ENCODE measurements at places on chromosomes 16 and 17.

DNA sequence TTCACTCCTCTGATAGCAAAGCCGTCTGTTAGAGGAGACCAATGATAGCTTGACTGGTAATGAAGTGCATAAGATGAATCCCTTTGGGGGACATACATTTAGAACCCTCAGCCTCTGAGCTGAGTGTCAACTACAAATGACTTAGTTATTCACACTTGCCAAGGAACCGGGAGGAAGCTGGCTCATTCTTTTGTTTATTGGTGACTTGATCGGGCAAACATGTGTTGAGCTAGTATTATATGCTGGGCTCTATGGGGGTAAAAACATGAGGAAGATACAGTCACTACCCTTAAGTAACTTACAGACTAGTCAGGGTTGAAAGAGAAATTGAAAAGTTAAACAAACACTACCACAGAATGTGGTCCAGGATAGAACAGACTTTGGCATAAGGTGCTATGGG lies 3.0 kb downstream of the CCL16 start:
- no peak for DNase-seq

DNA sequence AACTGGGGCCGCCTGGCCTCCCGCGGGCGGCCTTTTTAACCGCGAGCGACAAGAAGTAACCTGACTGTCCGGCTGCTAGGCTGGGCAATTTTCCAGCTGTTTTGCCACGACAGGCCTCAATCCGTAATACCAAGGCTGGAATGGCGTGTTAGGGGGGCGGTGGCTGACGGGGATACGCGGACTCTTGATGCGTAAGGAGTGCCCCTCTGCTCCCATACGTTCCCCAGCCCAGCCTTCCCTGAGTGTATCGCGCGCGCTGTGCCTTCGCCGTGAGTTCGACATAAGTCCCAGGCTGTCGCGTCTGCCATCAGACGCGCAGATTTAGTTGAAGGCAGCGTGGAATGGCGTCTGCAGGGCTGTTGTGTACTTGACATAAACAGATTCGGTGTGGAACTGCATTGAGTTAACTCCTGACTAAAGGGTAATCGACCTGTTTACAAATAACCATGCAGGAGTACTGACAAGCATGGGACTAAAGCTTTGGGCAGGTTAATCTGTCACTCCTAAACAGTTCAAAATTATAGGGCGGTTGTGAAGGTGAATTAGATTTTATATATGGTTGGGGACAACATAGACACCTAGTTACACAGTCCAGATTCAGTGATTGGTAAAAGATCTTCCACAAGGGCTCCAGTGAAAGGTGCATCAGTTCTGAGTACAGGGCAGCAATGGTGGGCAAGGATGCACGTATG lies 16.6 kb upstream of the ERN1 start:
- peak; percentile 32 for DNase-seq

DNA sequence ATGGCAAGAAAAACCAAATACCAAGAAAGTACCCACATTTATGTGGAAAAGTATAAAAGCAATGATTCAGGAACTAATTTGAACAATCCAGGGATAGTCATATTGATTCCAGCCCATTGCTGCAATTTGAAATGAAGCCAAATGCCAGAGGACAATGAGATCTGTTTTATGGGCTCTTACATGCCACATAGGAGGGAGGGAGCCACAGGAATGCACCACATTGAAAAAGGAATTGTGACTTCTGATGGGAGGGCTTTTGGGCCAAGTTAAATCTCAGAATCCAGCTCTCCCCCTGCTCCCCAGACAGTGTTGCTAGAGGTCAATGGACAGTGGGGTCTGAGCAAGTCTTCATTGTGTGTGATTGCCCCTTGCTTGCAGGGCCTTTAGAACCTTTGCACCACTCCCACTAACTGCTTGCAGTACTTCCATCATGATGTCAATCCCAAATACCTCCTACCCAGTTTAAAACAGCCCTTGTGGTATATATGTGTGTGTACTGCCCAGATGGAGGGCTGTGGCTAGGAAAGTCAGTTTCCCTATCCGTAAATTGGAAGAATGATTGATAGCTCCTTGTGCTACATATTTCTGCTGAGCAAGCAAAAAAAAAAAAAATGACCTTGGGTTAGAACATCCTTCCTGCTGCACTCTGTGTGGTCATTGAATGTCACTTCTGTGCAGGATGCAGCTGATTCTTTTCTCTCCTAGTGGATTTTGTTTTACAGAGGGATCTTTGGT lies 406.8 kb downstream of the UTP18 start:
- DNase-seq = no peak

DNA sequence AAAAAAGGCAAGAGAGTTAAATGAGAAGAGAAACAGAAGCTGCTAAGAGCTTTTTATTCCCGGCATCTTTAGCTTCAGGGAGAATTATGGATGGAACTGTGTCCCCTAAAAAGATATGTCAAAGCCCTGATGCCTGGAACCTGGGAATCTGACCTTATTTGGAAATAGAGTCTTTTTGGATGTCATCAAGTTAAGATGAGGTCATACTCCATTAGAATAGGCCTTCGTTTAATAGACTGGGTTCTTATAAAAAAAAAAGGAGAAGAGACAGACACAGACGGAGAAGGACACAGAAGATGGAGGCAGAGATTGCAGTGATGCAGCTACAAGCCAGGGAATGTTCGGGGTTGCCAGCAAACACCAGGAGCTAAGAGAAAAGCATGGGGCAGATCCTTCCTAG lies 24.6 kb downstream of the CACNG4 start:
- DNase-seq = no peak

DNA sequence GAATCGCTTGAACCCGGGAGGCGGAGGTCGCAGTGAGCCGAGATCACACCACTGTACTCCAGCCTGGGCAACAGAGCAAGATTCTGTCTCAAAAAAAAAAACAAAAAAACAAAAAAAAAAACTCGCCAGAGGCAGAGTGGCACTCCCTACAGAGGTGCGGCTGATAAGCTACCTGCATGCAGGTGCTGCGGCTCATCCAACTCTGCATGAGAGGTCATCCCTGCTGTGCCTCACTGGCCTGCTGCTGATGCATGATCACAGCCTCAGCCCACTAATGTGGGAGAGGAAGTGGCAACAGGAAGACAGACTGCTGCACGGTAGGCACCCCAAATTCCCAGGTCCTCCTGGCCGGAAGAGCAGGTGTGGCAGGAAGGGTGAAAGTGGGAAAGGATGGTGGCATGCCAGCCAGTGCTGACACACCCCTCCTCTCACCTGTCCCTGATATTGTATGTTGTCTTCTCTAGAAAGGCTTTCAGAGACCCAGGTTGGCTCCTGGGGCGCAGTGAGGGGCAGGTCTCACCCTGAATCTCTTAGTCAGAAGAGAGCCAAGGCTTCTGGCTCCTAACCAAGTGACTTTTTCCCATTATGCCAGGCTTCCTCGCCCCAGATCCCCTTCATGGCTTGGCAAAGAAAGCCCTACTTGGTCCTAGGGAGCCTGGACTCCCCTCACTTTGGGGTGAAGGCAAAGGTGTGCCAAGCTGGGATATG lies 11.8 kb downstream of the NXPH3 start:
- no peak for DNase-seq

- DNase-seq = no peak
These were observed 531.8 kb upstream of the CDH5 start for GRCh38 chr16:65834688-65835087.

GRCh38 chr17:4879601-4880000 lies 19.7 kb upstream of the C17orf107 start:
- DNase-seq = no peak

DNA sequence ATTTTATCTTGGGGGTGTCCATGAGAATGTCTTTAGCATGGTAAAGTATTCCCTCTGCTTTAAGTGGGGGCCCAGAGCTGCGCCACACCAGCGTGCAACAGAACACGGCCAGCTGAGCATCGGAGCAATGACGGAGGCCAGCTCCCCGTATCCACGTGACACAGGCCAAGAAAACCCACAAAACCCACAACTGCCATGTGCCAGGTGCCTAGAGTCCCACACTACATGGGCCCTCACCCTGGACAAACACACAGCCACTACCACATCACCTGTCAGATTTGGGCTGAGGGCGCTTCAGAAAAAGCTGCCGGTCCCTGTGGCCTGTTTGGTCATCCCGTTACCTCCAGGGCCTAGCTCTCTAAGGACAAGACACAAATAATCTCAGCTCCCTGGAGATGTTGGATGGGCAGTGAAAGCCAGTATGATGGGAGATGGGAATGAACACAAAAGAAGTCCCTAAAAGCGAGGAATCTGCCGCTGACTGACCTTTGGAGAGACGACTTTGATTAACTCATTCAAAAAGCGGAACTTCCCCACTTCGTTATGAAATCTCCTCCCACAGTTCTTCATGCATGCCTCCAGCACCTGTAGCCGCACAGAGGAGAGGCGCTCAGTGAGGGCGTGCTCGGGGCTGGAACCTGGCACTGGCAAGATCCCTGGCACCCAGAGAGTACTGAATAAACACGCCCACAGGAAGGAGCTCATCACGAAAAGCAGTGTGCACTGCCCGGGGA lies 17.1 kb downstream of the GGA3 start:
- no peak for DNase-seq

DNA sequence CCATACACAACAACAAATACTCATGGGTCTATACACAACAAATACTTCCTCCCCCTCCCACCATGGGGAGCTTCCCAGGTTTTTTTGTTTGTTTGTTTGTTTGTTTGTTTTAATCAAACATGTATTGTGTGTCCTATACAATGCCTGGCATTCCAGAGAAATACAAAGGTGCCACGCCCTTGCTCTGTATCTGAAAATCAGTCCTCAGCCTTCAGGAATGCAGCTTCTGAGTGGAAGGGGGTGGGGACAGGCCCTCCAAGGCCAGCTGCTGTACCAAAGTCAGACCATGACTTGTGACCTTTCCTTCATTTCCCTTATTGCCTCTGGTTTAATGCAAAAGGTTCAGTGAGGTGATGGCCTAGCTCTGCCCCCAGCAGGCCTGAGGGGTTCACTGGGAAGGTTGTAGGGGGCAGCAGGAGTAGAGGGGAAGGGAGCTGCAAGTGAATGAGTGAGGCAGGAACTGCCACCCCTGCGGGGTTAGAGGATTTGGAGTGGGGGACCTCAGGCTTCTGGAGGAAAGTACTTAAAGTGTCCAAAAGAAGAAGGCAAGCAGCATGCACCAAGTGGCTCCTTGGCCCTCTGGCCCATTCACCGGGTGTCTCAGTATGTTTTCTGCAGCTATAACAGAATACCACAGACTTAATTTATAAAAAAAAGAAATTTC lies 105.2 kb downstream of the CLEC16A start:
- DNase-seq = no peak

DNA sequence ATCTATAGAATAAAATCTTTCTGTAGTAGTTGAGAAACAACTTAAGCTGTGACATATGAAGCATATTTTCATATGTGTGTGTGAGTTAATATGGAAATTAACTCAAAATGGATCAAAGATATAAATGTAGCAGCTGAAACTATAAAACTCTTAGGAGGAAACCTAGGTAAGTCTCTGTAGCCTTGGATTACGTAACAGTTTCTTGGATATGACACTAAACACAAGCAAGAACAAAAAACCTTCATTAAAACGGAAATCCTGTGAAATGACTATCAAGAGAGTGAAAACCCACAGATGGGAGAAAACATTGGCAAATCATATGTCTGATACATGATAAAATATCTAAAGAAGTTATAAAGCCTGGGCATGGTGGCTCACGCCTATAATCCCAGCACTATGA lies 104.4 kb downstream of the VPS53 start:
- no peak for DNase-seq

DNA sequence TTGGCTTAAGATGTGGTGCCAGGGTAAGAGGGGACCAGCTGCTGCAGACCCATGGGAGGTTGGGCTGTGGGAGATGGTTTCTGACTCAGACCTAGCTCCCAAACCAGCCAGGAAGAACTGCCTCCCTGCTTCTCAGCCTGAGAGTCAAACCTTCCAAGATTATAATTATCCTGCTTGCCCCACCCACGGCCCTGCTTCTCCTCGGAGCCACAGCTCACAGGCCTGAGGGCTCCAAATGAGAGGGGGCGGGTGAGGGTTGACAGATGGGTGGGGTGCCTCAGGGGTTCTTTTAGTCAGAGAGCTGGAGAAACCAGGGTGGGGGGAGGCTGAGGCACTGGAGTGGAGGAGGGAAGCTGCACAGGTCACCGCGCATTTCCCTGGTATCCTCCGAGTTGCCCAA lies 28.7 kb upstream of the GRIN2A start:
- DNase-seq = no peak

- no peak for DNase-seq
These were observed 161.0 kb downstream of the CBLN1 start for GRCh38 chr16:49120631-49121030.

DNA sequence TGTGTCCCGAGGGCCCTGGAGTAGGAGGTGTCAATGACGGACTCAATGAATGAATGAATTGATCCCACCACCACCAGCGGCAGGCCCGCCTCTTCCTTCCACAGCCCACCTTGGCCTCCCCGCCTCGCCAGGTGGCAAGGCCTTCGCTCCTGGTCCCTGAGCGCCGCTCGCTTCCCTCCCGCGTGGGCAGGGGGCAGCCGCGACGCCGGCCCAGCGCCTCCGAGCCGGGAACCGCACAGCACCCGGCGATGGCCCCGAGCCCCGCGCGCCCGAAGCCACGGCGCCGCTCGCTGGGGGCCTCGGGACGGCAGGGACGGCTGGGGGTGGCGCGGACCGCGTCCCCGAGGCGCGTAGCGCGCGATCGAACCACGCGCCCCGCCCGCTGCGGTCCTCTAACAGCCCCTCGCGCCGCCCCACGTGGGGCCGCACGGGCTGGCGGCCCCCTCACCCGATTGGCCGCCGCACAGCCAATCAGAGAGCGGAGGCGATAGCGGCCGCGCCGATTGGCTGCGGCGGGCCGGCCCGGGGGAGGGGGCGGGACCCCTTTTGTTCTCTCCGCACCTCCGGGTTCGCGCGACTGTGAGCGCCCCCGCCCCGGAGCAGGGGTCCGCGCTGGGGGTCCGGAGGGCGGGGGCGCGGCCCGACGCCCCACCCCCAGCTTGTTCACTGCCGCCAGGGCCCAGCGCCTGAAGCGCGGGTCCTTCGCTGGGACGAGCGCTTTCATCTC lies 31.4 kb downstream of the ACTG1 start:
- DNase-seq = peak; percentile 31

GRCh38 chr17:27284811-27285415 lies 9.0 kb upstream of the WSB1 start:
- no peak for DNase-seq

- no peak for DNase-seq
These were observed 281.5 kb downstream of the HS3ST3A1 start for GRCh38 chr17:13320046-13320785.

DNA sequence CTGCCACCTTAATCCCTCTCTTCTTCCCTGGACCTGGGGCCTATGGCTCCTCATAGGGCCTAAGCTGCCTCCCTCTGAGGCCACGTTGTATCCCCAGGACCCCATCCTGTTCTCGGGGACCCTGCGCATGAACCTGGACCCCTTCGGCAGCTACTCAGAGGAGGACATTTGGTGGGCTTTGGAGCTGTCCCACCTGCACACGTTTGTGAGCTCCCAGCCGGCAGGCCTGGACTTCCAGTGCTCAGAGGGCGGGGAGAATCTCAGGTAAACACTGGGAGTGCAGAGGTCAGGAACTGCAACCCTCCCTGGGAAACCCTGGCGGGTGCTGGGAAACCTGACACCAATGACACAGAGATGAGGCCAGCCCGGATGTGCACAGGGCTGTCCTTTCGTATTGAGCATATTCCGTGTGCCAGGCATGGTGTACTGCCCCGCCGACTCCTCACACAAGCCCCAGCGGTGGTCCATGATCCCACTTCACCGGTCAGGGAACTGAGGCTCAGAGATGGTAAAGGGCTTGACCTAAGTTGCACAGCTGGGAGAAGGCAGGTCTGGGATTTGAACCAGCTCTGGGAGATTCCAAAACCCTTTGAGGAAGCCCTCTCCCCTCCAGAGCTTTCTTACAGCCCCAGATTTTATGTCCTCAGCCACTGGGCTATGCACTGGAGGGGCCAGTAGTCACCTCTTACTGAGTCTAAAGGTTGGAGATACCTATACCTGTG lies 22.9 kb downstream of the ANKRD40 start:
- DNase-seq = no peak

GRCh38 chr16:47150067-47150466 lies 6.3 kb upstream of the NETO2 start:
- DNase-seq = no peak

Measured in stimulated activated CD8-positive, alpha-beta memory T cell treated with anti-CD3 and anti-CD28 coated beads, Interleukin-2, amount 100 ng/mL, for 48 hours (primary cell).